NCI-H1417 treated with DMSO at 0.1 percent for 48 hours (cell line): ENCODE measurements at places on chromosomes 11 and 22.

- no peak for DNase-seq
These were observed 148.8 kb downstream of the JRKL start for GRCh38 chr11:96538622-96539021.

DNA sequence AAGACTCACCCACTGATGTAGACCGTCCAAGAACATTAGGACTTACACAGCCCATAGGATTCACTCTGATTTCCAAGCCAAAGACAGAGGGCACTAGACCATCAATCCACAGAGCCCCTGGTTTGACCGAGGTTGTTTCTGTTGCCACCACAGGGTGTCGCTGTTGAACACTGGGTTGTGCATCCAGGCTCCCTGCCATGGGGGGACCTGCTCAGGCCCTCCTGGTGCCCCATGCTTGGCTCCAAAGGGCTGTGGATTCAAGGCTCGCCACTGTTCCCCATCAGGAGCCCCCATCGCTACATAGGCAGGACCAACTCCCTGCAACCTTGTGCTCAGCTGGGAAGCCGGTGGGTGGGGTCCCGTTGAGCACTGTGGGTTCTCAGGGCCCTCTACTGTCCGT, 128.0 kb upstream of the ANO1 start:
- no peak for DNase-seq

DNA sequence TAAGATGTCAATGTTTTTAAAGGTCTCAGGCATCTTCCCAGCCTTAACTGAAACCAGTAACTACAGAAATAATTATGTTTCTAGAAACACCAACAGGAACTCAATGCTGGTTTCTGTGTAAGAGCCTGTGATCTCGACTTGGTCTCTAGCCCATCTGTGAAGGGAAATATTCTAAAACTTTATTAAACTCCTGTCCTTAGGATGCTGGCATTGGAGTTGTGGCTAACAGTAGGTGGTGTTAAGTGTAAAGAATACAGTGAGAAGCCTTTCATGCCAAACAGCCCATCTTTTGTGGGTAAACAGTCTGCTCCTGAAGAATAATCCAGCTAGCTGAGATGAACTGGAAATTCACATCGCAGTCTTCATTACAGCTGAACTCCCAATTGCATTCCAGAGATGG, 133.2 kb downstream of the ADAMTS15 start:
- DNase-seq = no peak

DNA sequence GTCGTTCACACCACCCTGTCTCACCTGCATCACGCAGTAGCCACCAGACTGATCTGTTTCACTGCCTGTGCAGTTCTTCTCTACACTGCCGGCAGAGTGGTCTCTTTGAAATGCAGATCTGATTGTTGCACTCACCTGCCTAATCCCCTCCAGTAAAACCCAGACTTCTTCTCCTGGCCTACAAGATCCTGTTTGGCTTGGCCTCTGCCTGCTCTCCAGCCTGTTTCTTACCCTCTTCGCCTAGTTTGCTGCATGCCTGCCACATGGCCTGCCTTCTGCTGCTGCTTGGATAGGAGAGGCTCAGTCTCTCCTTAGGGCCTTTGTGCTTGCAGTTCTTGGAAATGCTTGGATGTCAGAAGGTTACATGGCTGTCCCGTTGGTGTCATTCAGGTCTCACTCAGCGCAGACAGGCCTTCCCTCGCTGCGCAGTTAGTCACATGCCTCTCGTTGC, 42.0 kb downstream of the PACS1 start:
- no peak for DNase-seq
